Fibroblast of mammary gland (primary cell): ENCODE measurements at places on chromosomes 1 and 21.
A peak's percentile ranks its signal among the peaks of the same experiment; 100 is the strongest.

DNA sequence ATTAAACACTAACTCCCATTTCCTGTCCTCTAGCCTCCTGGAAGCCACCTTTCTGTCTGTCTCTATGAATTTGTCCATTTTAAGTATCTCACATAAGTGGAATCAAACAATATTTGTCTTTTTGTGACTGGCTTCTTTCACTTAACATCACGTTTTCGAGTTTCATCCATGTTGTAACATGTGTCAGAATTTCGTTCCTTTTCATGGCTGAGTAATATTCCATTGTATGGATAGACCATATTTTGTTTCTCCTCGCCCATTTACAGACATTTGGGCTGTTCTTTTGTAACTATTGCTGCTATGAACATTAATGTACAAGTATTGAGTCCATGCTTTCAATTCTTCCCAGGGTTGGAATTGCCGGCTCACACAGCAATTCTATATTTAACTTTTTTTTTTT lies 15.7 kb upstream of the H6PD start:
- no peak for DNase-seq

- peak; percentile 56 for DNase-seq
These were observed 1.1 kb upstream of the TMEM82 start for GRCh38 chr1:15740924-15741850.

DNA sequence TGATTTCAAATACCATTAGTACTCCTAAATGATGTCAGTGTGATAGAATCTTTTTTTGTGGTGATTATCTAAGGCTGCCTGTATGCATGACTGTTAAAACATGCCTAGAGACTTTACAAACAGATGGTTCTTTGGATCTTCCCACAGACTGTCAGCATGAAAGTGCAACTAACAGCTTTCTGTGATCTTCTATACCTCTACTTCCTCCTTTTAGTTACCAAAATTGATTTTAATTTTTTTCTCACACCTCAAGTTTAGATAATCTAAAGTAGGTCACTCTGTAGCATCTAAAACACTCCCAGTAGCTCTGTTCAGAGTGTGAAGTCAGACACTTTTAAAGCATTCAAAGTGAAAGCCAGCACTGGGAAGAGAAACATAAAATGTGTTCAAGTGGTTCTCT lies 534.5 kb downstream of the PTPRC start:
- peak; percentile 6 for DNase-seq

DNA sequence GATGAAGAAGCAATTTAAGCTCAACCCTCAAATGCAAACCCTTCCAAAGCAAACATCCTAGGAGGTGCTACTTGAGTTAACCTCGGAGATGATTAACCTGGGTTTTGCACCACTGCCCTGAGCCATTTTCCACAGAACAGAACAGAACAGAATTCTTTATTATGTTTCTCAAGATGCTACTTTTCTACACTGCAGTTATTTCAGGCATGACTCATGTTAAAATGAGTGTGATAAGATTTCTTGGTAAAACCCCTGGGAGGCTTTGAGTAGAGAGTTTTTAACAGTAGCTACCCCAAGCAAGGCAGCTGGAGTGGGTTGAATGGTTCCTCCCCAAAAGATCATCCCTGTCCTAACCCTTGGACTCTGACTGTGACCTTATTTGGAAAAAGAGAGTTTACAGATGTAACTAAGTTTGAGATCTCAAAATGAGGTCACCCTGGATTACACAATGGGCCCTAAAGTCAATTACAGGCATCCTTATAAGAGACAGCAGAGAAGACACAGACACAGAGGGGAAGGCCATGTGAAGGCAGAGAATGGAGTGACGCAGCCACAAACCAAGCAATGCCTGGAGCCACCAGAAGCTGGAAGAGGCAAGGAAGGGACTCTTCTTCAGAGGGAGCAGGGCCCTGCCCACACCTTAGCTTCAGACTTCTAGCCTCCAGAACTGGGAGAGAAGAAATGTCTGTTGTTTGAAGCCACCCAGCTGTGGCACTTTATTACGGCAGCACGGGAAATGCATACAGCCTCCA lies 153.4 kb downstream of the ETS2 start:
- peak; percentile 94 for DNase-seq

DNA sequence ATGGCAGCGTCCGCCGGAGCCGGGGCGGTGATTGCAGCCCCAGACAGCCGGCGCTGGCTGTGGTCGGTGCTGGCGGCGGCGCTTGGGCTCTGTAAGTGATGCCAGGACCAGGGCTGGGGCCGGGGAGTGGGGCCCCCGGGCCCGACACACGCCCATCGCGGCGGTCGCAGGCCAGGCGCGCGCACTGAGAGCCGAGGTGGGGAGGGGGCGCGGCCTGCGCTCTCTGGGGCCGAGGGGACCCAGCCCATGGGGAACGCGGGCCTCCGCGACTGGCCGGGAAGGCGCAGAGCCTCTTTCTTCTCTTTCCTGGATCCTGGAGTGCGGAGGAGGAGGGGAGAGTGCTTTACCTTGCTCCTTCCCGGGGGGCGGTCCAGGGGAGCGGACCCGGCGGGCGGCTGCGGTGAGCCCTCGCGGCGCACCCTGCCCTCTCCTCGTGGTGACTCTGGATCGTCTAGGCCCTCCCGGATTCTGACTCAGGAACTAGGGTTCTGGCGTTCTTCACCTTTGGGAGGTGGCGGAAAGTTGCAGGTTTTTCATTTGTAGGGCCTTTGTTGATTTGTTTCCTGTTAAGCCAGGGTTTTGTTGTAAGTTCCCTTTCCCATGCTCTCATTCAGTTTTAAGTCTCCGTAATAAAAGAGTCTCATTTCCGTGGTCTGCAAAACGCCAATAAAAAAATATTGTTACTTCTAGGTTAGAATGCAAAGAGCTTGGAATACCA lies 529 bp downstream of the MPZL1 start:
- peak; percentile 36 for DNase-seq

DNA sequence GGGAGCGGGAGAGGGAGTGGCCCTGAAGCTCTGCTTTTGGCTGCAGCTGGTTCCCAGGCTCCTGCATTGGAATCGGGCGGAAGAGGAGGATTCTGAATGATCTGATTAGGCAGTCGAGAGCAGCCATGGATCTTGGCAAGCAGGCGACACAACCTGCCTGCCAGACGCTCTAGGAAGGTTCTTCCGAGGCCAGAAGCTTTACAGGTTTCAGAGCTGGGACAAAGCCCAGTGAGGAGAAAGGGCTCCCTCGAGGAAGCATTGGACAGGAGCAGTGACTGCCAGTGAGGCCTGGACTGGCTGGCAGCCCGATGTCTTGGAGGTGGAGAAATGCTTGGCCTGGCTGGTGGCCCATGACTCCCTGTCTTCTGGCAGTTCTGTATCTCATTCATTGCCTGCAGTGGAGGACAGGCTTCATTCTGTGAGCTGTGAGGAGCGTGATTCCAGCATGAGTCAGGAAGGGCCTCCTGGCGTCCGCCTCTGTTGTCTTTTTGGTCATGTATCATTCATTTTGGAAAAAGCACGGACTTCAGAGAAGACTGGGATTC lies 132.7 kb upstream of the IPO9 start:
- DNase-seq, result peak; percentile 98

DNA sequence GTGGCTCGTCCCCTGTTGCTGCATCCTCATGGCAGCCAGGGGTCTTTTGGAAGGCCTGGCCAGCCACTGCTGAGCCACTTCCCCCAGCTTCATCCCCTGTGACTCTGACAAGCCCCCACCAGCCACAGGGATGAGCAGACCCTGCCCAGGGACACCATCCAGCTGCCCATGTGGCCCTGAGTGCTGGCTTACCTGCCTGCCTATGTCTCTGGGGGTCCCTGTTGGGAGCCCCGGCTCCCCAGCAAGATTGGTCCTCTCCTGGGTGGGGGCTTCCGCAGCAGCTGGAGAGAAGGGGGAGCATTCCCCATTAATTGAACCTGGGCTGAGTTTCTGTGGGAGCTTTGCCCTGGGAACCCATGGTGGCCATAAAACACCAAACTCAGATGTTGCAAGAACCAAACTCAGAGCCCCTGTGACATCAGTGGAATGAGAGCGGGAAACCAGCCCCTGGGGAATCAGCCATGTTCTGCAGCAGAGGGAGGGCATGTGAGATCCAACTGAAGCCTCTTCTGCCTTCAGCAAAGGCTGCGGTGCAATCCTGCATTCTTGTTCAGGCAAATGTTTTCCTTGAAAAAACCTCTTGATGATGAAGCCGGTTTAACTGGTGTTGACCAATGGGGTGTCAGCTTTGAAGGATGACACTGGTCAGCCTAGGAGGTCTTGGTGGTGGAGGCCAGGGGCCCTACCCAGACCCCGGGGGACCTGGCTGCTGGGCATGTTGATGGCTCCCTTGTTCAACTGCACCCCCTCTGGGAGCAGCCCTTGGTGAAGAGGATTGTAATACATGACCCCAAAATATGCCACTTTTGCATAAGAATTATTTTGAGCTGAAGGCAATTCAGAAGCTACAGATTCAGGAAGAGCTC lies 28.3 kb upstream of the COL18A1 start:
- peak; percentile 58 for DNase-seq

DNA sequence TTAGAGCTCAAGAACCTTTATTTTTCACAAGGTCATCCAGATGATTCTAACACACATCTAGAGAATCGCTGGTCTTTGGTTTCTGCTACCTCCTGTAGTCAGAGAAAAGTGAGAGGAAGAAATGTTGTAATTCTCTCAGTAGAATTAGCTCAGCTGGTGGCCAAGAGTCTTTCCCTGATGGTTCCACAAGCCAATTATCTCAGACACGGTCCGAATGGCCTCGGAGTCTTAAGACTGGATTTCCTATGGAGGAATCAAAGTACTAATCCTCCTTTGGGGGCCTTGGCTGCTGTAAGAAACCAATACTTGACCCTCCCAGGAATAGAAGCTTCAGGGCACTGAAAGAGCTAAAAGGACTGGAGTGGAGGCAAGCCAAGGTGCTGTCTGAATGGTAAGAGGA lies 1.8 kb downstream of the TMEM81 start:
- no peak for DNase-seq

- DNase-seq, result no peak
These were observed 334.4 kb downstream of the SRGAP2C start for GRCh38 chr1:121519042-121519755.

GRCh38 chr1:154840269-154841176 lies 29.6 kb downstream of the KCNN3 start:
- DNase-seq, result peak; percentile 2

GRCh38 chr1:157371221-157371620 lies 181.1 kb downstream of the FCRL5 start:
- peak; percentile 27 for DNase-seq

GRCh38 chr1:43367904-43368645 lies at the start of gene ELOVL1:
ELOVL1 (minus strand) TSS chr1:43368011; CDS start chr1:43365609, 2,402 bp downstream.
- DNase-seq, result peak; percentile 76

DNA sequence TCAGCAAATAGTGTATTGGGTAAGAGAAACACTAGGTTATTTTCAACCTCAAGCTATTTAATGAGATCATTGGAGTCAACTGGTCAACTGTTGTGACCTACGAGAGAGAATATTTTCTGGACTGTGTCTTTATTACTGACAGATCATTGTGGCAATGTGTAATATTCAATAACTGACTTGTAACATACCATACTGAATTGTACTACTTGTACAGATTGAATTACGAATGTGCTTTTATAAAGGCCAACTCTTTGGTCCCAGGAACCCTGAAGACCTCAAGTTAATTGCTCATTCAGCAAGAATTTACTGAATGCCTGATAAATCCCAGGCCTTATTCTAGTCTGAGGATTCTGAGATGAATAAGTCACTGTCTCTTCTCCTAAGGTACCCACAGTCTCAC lies 56.1 kb upstream of the CAMK1G start:
- peak; percentile 74 for DNase-seq

GRCh38 chr1:55555956-55556725 lies 341.0 kb upstream of the USP24 start:
- DNase-seq, result no peak

DNA sequence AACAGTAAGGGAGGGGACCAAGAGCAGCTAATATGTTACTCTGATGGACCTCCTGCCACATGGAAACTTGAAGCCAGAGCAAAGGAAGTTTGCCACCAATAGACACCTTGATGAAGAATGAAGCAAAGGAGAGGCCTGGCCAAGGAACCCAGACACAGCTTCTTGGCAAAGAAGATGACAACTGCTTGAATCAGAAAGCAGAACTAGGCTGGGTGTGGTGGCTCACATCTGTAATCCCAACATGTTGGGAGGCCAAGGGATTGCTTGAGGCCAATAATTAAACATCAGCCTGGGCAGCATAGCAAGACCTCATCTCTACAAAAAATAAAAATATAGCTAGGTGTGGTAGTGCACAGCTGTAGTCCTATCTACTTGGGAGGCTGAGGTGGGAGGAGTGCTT lies 31.7 kb upstream of the CAPZB start:
- no peak for DNase-seq

- peak; percentile 85 for DNase-seq
These were observed 10.7 kb downstream of the RAB42 start for GRCh38 chr1:28602536-28603439.

DNA sequence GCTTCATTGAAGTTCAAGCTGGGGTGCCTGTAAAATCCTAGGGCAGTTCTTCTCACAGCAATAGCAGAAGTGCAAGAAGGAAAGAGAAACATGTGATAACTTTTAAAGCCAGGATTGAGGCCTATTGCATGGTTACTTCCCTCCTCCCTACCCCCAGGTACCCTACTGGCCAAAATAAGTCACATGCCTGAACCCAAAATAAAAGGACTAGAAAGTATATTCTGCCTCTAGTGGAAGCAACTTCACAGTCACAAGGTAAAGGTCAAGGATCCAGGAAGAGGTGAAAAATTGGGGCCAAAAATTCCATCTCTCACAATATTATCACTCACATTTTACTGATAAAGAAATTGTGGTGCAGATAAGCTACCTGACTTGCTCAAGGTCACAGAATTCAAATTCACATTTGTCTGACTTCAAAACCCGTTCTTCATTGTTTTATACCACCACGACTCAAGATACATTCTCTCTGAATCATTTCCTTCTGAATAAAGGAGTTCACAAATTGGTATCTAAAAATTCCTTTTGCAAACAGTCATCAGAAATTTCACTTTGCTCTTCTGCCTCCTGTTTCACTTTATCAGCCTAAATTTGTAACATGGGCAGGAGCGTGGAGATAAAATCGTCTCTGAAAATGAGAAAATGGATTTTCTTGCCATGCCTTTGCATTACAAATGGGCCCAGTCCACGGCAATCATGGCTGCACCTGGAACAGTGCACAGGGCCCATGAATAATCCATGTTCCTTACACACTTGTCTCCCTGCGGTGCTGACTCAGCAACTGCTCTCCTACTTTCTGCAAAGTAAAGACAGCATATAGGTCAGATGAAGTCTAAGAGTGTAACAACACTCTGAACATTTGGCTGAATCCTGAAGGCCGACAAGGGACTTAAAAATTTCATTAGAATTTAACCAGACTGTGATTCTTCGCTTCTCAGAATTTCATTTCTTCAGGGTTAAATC lies 485.3 kb upstream of the NFIA start:
- peak; percentile 20 for DNase-seq

DNA sequence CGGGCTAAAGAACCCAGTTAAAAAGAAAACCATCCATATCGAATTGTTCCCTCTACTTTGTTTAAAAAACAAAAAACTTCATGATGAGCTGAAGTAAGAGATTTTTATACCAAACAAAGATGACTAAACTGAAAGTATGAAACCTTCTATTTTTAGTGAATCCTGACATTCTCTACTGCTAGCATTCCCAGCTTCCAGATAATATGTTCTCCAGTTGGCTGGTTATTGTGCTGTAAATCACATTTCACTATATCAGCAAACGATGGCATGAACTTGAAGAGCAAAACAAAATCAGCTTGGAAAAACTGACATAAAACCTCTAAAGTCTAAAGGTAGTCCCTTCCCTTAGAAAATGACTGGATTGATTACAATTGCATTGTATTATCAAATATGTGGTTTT lies 68.1 kb upstream of the APP start:
- DNase-seq, result no peak

- DNase-seq, result no peak
These were observed 439.8 kb upstream of the RUNX1 start for GRCh38 chr21:35488946-35489345.
